ENCODE measurements at places on chromosomes 7 and 10. TPM values are rescaled to one million over a fixed set of nuclear protein-coding genes. Genes with fewer than 3 reads are reported as not detected.

RAB18 gene
- 93.5 TPM for polyA plus RNA-seq

DNA sequence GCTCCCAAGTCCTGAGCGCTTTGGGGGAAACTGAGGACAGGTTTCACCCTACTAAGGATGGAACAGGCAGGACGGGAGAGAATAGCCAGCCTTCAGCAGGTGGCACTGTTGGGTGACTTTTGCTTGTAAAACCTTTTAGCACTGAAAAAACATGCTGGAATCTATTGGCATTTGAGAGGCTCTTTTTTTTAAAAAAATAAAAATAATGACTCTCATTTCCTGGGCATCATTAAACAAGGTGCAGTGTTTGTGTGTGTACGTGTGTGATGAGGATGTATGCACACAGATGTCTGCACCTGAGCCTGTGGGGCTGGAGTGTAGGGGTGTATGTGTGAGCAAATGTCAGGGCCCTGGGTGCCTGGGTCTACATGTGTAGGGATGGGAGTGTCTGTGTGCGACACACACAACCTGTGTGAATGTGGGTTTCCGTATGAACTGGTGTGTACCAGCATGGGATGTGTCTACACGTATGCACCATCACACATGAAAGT lies 177.9 kb downstream of the RPS24 start:
- peak; percentile 30 for DNase-seq

- DNase-seq = no peak
Observed at GRCh38 chr7:44769776-44770294, 21.2 kb downstream of the ZMIZ2 start.

GRCh38 chr10:33248638-33249037 lies 85.8 kb downstream of the NRP1 start:
- peak; percentile 74 for DNase-seq

DNA sequence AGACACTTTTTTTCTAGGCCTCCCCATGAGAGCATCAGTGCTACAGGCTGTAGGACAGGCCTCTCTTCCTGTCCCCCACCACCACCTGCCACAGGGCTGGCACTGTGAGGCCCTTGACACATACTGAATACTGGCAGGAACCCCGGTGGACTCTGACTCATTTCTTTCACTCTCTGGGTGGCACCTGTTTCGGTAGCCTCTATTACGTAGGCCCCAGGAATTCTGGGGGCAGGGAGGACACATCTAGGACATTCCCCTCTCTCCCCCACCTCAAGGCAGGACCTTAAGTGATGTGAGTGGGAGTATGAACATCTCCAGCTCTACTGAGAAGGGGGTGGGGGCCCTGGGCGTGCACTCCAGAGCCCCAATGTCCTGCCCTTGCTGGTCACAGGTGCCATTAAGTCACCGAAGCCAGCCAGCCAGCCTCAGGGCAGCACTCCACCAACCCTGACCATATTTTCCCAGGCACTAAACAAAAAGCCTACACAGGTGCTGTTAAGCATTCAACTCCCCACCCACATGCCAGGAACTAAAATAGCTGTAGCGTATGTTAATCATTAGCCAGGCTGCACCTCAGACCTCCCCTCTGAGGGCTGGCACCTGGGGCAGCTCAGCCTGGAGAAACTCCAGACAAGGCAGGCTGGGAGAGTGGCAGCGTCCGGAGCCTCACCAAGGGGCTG lies 8.9 kb downstream of the ANXA11 start:
- DNase-seq = no peak

SPDYE2B gene
- polyA plus RNA-seq = not detected
